ENCODE measurements at places on chromosomes 3 and 15.

DNA sequence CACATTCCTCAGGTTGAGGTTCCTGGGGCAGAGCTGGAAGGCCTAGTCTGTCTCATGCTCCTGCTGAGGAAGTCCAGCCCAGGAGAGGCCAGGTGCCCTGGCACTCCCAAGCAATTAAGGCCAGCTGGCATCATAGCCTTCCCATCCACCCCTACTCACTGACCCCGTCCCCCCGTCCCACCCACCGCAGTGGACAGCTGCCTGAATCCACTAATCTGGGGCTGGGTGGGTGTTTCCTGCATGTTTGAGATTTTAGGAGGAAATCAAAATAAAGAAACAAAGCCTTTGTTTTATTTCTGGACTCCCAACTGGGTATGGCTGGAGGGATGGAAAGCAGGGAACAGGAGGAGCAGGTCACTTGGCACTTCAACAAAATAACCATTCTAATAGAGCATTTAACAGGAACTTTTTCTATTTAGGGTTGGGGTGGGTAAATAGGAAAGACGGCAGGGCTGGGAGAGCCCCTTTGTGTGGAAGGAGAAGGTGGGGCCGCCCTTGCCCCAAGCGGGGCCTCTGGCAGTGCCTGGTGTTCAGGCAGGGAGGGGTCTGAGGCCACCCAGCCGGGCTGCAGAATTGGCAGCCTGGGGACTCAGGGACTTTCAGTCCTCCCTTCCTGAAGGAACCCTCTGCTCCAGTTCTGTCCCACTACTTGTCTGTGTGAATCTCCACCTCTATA lies 8.5 kb downstream of the MRAS start:
- DNase-seq = no peak

DNA sequence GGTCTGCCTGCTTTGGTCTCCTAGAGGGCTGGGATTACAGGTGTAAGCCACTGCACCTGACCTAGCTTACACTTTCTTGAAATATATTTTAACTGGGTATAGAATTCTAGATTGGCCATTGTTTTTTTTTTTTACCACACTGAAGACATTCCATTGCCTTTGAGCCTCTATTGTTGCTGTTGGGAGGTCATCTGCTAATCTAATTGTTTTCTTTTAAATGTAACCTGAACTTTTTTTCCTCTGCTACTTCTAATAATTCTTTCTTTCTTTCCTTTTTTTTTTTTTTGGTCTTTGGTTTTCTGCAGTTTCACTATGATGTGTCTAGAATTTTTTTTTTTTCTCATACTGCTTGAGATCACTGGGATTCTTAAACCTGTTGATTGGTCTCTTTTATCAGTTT lies 28.1 kb downstream of the ERICH6 start:
- DNase-seq = no peak

GRCh38 chr3:70000028-70000410 lies 486 bp downstream of the SAMMSON start:
- DNase-seq = no peak

DNA sequence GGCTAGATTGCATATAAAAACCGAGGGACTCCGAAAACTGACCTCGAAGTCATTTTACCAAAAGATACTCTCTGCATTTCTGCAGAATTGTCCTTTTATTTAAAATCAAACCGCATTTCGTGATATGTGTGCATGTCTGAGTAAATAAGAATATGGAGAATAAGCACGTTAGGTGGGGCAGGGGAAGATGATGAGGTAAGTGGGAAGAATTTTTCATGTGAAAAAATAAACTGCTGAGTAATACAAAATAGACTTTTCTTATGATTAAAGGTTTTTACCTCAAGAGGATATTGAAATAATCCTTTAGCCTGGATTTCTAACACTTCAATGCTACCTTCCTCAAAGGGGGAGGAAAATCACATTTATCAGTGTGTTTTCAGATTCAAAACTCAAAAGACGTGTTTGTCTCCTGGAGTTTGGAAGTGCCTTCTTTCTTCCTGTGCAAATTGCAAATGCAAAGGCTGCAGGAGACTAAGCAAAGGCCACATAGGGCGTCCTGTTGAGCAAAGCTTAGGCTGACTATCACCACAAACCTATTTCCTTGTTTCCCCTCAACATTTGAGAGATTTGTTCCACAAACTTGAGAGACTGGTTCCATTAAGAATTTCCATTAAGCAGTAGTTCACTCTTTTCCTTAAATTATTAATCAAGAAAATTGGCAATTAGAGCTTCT lies 813.5 kb downstream of the MCTP2 start:
- no peak for DNase-seq

Data from A673 (cell line).